ENCODE measurements at places on chromosomes 1 and 21. TPM values are rescaled to one million over a fixed set of nuclear protein-coding genes. Genes with fewer than 3 reads are reported as not detected.
A peak's percentile ranks its signal among the peaks of the same experiment; 100 is the strongest.

- DNase-seq = no peak
Measured at GRCh38 chr1:234163267-234163919, 209.9 kb upstream of the COA6 start.

LCE4A gene
- total RNA-seq = not detected

DNA sequence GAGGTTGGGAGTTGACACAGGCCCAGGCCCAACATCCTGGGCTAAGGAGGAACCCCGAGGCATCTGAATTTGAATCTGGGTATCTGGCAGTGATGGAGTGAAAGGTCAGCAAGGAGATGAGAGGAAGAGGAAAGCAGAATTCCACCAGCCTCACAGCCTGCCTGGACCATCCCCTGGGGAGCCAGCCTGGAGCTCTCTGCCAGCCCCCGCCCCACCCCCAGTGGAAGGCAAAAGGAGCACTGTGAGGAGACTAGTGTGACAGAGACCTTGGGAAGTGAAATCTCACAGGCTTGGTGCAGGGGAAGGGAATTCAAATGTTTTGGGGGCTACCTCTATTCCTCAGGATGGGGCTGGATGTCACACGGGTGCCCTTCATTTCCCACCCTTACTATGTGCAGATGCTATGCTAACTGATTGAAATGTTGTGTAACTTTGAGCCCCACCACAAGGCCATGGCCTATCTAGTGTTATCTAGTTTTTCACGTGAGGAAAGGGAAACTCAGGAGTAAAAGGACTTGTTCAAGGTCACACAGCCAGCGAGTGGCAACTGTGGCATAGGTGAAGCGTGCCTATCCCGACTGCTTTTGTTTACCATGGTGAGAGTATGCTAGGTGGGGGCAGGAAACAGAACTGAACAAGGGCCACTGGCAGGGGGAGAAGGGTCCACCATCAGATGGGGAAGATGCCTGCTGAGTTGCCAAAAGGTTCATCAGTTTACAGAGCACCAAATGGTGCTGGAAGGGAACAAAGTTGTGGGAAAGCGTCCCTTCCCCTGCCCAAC lies 29.8 kb downstream of the AHDC1 start:
- DNase-seq = no peak

DNA sequence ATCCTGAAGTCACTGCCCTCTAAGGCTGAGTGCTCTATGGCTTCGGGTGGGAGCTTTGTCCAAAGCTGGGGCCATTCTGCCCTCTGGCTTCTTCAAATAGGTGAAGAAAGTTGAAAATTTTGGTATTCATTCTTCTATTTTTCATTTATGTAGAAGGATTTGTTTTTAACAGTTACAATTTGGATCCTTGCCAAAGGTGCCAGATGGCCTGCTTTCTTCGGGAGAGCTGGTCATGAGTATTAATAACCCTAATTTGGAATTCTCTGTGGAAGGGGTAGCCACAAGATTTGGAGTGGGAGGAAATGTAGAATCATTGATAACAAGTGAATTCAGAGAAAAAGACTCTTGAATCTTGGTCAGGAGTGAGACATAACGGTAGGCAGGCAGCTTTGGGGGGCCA lies 370.4 kb upstream of the ST6GALNAC5 start:
- no peak for DNase-seq

ETV3L gene
- not detected for total RNA-seq

- DNase-seq = peak; percentile 20
Measured at GRCh38 chr1:248404024-248404423, 1.2 kb downstream of the OR2T1 start.

U2AF1 gene
- 22.5 TPM for total RNA-seq

GRCh38 chr1:26016953-26017545 lies 4.5 kb upstream of the EXTL1 start:
- no peak for DNase-seq

TIAM1 gene
- 0.43 TPM for total RNA-seq

- DNase-seq = no peak
Measured at GRCh38 chr1:20112279-20113000, 6.9 kb downstream of the PLA2G2D start.

DNA sequence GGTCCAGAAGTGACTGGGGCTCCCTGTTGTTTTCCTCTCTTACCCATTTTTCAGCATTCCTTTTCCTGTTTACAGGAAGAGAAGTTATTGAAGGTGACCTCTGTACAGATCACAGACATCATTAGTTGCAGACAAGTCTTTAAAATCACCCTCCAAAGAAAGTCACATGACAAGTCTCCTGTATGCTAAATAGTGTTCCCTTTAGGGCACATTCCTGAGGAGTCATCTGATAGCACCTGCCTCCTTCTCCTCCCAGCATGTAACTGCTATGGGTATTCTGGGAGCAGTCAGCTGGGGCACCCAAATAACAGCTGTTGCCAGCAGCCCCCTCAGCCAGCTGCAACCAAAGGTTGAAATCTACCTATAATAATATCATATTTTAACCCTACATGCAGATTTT lies 200.6 kb downstream of the PTGER3 start:
- DNase-seq = no peak

GRCh38 chr1:182560392-182560984 lies 28.6 kb downstream of the RNASEL start:
- DNase-seq = no peak

DNA sequence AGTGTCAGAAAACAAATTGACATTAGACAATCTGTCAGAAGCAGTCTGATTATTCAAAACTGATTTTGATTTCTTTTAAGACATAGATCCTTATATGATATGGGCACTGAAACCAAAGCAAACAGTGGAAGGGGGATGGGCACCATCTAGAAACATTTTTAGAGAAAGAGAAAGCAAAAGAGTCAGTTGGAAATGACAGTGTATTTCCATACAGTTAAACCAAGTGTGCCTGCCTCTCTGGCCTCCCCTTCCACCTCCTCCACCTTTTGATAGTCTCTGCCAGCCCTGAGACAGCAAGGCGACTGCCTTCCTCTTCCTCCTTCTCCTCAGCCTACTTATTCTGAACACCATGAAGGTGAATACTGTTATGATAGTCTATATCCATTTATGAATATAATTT lies 949.7 kb downstream of the AMY1C start:
- DNase-seq = no peak

- DNase-seq = no peak
Measured at GRCh38 chr1:212622467-212622866, 13.9 kb downstream of the ATF3 start.

GRCh38 chr1:247360991-247361731 lies 29.5 kb upstream of the ZNF496 start:
- DNase-seq = peak; percentile 86

- peak; percentile 12 for DNase-seq
Measured at GRCh38 chr1:95236784-95237575, 3.0 kb downstream of the RWDD3 start.

HRNR gene
- not detected for total RNA-seq

- DNase-seq = peak; percentile 43
Measured at GRCh38 chr1:84668185-84668584, 22.1 kb downstream of the SSX2IP start.

GRCh38 chr1:230768903-230769570 lies 21.8 kb downstream of the CAPN9 start:
- DNase-seq = peak; percentile 85

DNA sequence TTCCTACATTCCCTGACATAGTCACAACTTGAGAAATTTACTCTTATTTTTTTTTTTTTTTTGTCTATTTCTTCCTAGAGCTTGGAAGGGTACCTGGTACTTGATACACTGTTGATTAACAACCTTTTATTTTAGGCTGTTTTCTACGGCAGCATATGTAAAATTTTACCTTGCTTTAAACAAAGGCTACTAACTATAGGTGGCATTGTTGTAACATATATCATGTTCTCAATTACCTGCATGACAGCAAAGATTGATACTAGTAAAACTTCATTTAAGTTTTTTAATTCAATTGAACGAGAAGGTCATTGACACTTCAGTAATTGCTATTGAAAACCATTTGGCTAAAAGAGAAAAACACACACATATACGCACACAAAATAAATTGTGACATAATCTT lies 238.3 kb upstream of the ESRRG start:
- DNase-seq = no peak

GRCh38 chr1:157658571-157658970 lies 42.0 kb downstream of the FCRL3 start:
- DNase-seq = no peak

ADIPOR1 gene
- total RNA-seq = 66.7 TPM

DNA sequence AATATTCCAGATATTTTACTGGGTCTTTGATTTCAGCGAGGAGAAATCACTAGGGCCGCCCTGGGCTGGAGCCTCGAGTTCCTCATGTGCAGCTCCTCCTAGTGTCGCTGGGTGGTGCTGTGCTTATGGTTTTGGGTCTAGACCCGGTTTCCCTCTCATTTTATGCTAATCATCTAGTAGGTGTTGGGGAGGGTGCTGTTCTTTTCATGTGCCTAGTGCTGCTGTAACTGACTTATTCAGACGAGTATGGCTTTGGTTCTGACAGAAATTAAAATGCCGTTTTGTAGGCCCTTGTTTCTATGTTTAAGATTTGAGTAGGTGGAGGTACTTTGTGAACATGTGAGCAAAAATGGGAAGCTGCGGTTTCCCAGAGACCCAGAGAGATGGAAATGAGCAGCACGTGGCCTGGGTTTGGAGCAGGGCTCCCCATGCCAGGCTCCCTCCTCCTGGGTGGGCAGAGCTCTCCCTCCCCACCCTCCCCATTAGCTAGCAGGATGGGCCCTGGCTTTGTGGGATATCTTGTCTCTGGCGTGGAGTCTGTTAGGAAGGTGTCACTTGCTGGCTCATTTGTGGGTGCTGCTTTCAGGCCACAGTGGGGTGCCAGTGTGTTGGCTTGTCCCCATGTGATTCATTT lies 74.0 kb upstream of the GPR88 start:
- DNase-seq = peak; percentile 68

- no peak for DNase-seq
Measured at GRCh38 chr1:27029517-27029916, 16.9 kb upstream of the TENT5B start.

- peak; percentile 66 for DNase-seq
Measured at GRCh38 chr1:172298141-172298540, 122.3 kb upstream of the C1orf105 start.

DNA sequence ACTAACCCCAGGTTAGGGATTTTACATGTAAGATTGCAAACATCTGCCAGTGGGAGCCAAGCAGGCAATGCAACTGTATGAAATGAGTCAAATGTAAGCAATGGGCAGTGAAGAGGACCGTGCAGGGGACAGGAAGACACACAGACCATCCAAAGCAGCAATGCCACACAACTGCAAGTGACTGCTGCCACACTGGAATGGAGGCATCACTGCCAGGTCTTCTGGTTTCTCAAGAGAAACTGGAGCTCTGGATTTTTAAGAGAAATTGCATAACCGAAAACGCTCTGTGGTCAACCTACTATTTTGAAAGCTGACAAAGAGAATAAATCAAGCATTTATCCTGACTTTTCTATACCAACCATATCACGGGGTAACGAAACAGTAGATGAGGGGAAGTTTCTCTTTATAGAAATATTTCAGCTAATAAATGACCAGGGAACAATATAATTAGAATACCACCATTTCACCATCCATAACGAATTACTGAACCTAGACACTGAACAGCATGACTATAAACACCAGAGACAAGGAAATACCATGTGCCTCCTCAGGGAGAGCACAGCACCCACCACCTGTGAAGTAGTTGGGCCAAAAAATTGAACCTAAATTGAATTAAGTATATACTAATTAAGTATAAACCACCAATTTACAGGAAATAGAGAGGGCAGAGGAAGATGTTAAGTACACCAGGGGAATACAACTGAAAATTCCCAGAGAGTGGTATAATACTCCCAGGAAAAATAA lies 4.4 kb downstream of the AK2 start:
- DNase-seq = peak; percentile 86

ZNF695 gene
- 1.3 TPM for total RNA-seq

AADACL3 gene
- not detected for total RNA-seq

GPR37L1 gene
- total RNA-seq = under 0.01 TPM

DNA sequence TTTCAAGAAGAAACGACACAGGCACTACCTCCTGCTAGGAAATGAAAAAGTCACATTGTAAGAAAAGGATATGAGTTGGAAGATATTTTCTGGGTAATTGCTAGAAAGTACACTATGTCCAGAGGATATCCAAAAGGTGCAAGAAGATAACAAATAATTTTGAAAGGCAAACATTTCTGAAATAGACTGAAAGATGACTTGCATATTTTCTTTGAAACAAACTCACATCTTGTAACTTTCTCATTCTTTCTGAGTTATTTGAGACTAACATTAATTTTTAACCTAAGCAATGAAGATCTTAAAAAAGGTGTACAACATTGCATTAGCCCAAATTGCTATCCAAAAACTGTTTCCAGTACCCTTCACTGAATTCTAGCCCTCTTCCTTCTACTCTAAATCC lies 79.6 kb upstream of the KCTD3 start:
- DNase-seq = no peak

VSIG8 gene
- not detected for total RNA-seq

PROK1 gene
- total RNA-seq = not detected

GRCh38 chr1:113674591-113674990 lies 84.7 kb downstream of the PHTF1 start:
- no peak for DNase-seq

GRCh38 chr1:232578651-232579195 lies 51.2 kb downstream of the SIPA1L2 start:
- no peak for DNase-seq

GRCh38 chr1:60394436-60394835 lies 320.9 kb upstream of the C1orf87 start:
- peak; percentile 13 for DNase-seq

SGIP1 gene
- total RNA-seq = 98.9 TPM

- DNase-seq = no peak
Measured at GRCh38 chr1:27138368-27138767, 16.6 kb downstream of the SLC9A1 start.

DNA sequence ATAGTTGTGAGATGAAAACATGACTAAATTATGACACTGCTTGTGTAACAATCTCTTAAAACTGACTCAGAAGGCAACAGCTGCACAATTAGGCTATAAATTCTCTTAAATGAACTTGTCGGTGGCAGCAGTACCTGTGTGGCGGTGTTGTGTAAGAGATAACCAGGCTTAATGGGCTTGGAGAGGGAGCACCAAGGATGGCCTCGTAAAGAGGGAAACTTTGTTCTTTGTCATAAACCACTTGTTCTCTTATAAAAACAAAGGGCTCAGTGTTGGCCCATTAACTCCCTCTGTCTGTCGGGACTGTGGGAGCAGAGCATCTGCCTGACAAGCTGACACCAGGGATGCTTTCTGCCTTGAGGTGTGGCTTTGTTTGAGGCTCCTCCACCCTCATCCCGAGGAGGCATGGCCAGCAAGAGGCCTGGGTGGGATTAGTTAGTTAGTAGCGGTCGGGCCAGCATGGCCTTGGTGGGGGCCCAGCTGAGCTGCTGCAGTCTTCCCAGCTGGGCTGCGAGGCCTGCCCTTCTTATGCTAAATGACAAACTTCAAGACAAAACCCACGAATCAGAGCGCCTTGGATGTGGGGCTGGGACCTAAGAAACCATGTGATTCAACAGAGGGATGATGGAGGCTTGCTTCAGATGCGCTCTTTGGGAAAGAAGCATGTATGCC lies 171.4 kb downstream of the CAMTA1 start:
- peak; percentile 34 for DNase-seq

- no peak for DNase-seq
Measured at GRCh38 chr1:47181095-47181954, 8.5 kb downstream of the PDZK1IP1 start.

- no peak for DNase-seq
Measured at GRCh38 chr1:69919129-69919921, 286.1 kb downstream of the LRRC40 start.

LRRC8B gene
- 0.86 TPM for total RNA-seq
